ENCODE measurements at places on chromosomes 12 and 14. TPM values are rescaled to one million over a fixed set of nuclear protein-coding genes. Genes with fewer than 3 reads are reported as not detected.

DNA sequence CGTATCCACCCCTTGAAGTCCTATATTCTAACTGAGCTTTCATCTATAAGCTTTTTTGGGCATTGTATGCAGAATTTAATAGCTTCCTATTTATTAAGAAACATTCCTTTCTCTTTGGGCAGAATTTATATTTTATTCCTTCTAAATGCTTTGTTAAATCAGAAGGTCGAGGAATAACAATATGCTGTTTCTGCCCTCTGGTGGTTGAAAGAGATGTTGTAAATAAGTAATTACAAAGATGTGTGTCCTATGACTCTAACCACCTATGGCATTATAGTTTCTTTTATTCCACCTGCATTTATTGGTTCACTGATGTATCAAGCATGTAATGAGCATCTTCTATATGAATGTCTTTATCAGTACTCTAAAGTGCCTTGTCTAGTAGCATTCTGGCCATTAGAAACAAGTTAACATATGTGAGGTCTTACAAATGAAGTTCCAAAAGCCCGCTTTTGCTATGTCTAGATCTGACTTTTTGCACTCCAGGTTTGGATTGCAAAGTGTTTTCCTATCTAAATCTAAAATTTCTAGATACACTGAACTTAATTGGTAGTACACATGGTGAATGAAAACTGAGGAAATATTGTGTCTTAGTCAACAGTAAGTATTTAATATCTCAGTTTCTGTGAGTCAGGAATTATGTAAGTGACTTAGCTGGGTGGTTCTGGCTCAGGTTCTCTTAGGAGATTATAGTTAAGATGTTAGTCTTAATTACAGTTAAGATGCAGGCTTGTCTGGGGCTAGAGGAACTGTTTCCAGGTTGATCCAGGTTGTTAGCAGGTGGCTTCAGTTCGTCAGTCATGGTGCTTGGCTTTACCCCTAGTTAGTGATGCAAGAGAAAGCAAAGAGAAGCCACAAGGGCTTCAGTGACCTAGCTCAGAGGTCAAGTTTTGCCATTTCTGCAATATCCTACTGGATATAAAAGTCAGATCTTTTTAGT is 57.5 kb downstream of the PLEKHA5 start:
- peak; percentile 74 for DNase-seq

DNA sequence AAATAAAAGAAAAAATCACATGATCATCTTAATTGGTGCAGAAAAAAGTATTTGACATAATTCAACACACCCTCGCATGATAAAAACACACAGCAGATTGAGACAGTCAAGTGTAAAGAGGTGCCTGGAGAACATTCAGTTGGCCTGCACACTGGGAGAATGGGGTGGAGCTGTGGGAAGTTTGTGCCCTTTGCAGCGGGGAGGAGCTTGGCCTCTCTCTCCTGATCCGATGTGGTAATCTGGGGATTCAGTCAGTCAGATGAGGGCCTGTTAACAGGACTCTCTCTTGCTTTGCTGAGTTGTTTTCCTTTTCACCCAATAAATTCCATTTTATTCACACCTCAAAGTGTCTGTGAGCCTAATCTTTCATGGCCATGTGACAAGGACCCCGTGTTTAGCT is 5.9 kb downstream of the SERPINA6 start:
- DNase-seq = peak; percentile 25

CACNA2D4 gene
- total RNA-seq = 0.97 TPM

KRT77 gene
- total RNA-seq = not detected

DNA sequence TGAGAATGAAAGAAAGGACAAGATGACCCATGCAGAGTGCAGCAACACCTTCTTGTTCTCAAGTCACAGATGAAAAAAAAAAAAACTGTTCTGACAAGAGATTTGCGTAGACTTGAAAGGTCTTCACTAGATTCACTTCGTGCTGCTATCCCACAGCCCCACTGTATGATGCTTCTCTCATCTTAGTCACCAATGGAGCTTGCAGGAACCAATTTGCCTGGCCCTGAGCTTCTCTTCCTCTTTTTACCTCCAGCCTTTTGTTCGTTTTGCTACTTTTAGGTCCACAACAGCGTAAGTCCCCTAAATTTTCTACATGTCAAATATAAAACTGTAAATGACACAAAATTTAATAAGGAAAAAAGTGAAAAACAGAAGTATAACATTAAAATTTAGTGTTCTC is 107.9 kb upstream of the NAP1L1 start:
- DNase-seq = no peak

DNA sequence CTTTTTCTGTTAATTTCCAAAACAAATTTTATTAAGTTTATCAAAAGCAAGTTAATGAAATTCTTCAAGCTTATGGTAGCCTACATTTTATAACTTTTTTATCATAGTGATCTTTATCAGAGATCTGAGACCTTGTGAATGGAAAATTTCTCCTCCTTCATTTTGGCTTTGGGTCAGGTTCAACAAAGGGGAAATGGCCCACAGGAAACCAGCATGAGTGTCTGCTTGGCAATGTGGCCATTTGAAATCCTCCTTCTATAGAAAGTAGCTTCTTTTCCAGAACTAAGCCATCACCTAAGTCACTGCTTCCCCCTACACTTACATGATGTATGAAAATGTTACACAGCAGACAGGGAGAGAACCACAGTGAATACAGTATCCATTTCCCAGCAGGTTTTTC is 1.6 kb downstream of the RHOJ start:
- DNase-seq = no peak

DNA sequence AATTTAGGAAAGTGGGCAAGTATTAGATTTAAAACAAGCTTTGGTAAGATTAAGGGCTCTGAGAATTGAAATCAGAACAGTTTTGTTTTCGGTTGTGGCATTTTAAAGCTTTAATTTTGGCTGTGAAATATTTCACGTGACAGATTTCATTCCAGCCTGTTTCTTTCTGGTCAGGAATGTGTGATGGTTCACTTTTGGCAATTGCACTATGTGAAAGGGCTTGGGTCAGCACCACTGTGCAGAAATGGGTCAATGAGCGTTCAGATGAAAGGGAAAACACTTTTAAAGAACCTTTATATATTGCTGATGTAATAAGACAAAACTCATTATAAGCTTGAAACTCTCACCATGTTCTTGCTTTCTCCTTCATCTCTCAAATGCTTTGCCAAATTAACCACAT is 17.1 kb downstream of the NUBPL start:
- DNase-seq = peak; percentile 14

- DNase-seq = no peak
These were observed 63.6 kb upstream of the ELK3 start for GRCh38 chr12:96130396-96131059.

DNA sequence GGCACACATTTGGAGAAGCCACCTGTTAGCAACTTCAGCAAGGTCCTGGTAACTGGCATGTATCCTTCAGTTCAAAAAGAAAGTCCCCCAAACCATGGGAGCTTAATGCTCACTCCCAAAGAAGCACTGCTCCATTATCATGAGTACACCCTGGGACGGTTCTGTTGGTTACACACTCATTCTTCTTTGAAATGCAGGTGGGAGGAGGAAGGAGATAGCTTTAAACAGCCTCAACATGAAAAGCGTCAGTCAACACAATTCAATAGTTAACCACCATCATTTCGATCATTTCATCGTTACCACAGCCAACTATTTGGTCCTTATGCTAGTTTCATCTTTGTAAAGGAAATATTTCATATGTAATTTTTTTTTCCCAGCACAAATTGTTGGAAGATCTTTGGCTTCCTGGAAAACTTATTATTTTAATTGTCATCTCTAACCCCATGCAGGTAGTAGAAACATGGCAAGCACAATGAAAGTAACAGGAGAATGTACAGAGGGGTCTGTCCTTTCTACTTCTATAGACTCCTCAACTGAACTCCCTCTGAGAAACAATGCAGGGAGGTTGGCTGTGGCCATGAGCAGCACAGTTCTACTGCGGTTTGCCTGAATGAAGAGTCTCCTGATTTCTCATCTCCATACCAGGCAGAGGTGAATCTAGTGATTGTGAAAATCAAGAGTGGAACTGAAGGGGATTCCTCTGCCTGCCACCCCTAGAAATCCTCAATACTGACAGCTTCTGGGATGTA is 196.4 kb upstream of the FOXN3 start:
- DNase-seq = no peak

DNA sequence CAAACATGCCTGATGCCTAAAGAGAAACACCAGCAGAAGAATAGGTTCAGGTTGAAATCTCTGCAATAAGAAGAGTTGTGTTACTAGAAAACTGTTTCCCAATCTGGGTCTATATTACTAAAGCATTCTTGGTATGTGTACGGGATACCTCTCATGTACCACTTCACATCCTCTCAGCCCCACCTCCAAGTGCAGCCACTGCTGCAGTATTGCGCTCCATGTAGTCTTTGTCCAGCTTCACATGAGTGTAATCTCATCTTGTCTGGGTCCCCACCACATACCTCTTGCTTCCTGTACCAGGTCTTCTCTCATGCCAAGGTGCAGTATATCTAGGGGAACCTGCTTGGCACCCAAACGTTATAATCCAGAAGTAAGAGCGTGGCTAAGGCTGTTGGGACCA is 187.5 kb upstream of the EEA1 start:
- no peak for DNase-seq

GRCh38 chr12:69115951-69116350 is 123.4 kb upstream of the CPSF6 start:
- DNase-seq = no peak

NEUROD4 gene
- total RNA-seq = not detected

- DNase-seq = no peak
These were observed 6.2 kb downstream of the PLEK2 start for GRCh38 chr14:67405771-67406170.

RASSF8 gene
- 60.6 TPM for total RNA-seq

GRCh38 chr12:29734734-29735133 is 49.0 kb downstream of the TMTC1 start:
- DNase-seq = no peak

DNA sequence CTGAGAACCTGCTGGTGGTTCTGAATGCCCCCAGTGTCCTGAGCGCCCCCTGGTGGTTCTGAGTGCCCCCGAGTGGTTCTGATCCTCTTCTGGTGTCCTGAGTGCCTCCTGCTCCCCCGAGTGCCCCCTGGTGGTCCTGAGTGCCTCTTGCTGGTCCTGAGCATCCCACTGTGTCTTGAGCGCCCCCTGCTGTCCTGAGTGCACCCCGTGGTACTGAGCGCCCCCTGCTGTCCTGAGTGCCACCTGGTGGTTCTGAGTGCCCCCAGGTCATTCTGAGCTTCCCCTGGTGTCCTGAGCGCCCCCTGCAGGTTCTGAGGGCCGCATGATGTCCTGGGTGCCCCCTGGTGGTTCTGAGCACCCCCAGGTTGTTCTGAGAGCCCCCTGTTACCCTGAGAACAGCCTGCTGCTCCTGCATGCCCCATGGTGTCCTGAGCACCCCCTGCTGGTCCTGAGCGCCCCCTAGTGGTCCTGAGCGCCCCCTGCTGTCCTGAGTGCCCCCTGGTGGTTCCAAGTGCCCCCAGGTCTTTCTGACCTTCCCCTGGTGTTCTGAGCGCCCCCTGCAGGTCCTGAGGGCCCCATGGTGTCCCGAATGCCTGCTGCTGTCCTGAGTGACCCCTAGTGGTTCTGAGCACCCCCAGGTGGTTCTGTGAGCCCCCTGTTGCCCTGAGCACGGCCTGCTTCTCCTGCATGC is 1165.4 kb downstream of the TMEM121 start:
- no peak for DNase-seq

DNA sequence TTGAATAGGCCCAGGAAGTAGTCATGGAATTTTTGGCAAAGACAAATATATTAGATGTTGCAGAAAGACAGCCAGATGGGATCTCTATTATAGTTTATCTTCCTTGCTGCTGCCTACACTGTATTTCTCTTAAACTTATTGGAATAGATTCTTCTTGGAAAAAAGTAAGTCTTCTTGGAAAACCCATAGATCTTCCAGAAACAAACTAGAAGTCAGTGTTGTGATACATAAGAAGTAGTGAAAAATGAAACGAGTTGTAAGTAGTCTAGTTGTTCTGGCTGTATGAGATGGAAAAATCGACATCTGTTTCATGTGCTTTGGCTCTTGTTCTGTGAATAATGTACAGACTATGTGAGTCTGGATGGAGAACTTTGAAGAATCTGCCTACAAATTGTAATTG is 29.0 kb downstream of the GLIPR1L2 start:
- DNase-seq = no peak

GRCh38 chr12:104553421-104553820 is 96.7 kb downstream of the CHST11 start:
- DNase-seq = no peak

- no peak for DNase-seq
These were observed 28.3 kb downstream of the DDHD1 start for GRCh38 chr14:53124786-53125185.

DNA sequence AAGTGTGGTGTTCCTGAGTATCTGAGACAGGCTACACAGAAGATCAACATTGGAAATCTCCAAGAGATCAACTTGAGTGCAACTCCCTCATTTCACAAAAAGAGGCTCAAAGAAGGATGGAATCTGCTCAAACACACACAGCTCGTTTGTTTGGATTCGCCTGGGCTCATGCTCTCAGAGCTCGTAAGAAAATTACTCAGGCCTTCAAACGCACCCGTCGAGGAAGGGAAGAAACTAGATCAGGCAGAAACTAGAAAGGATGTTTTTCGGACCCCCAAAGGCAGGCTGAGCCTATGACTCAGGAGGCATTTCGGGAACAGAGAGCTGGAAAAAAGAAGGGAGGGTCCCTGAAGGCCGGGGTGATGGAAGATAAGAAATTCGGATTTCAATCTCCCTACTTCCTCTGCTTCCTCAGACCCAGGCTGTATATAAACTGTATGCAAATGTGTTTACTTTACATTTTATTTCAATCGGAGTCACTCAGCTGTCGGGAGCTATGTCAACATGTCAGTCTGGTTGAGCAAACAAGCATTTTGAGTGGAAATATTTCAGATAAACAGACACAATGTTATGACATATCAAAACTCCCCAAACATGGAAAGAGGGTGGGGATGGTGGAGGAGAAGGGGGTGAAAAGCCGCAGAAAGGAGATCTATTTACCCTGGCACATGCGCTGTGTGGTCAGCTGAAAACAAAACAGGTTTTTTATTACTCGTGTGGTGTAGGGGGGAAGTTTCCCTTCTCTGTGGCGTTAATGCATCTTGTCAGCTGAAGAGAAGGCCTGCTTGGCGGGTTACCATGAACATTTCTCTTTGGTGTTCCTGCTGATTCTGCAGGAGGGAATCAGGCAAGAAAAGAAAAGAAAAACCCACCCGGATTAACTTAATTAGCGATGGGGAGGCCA is 129.1 kb upstream of the TBX3 start:
- DNase-seq = peak; percentile 76

ZNF891 gene
- 0.86 TPM for total RNA-seq

DNA sequence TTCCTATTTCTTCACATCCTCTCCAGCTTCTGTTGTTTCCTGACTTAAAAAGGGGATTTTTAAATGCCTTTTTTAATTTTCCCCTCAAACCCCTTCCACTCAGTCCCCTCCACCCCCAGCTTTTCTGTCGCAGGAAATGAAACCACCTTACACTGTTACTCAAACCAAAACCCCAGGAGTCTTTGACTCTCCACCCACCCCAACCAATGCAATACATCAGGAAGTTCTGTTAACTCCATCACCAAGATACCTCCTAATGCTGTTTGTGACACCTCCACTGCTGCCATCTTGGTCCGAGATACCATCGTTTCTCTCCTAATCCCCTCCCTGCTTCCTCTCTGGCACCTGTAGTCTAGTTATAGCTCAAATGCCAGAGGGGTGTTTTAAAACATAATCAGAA is 25.4 kb upstream of the CPM start:
- no peak for DNase-seq

Data from fibroblast of villous mesenchyme (primary cell).